ENCODE measurements at places on chromosomes 11 and 22. TPM values are rescaled to one million over a fixed set of nuclear protein-coding genes. Genes with fewer than 3 reads are reported as not detected.

GRCh38 chr11:63845303-63845702, 6.4 kb downstream of the MARK2 start:
- no peak overlapping the region for H3K27ac ChIP-seq
- H3K4me1 ChIP-seq = peaks cover 74% of the 10 kb centered on the region

DNA sequence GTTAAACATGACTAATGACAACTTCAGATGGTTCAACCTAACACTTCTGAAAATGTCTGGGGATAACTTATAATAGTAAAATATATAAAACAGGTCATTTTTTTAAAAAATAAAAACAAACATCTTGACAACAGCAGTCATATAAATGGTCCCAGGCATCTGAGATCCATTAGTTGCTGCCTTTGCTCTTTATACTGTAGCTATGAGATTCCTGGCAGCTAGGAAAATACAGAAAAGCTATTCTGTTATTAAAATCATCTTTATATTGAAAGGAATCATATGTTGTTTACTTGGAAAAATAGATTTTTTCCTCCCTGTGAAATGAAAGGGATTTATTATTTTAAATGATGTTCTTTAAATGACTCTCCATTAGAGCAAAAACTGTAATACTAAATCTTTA, 55.7 kb upstream of the DEUP1 start:
- no peak overlapping the region for H3K27ac ChIP-seq
- no peak for DNase-seq
- H3K4me1 ChIP-seq = no peaks in the 10 kb centered on the region
- no peaks in the 10 kb centered on the region for H3K36me3 ChIP-seq

GRCh38 chr11:10632483-10632882, 61.1 kb downstream of the IRAG1 start:
- peaks cover 4% of the 10 kb centered on the region for H3K4me1 ChIP-seq
- H3K4me3 ChIP-seq = no peak overlapping the region
- H3K36me3 ChIP-seq = no peaks in the 10 kb centered on the region
- H3K27me3 ChIP-seq = peaks cover 5% of the 10 kb centered on the region
- no peak overlapping the region for H3K27ac ChIP-seq
- DNase-seq = no peak

DNA sequence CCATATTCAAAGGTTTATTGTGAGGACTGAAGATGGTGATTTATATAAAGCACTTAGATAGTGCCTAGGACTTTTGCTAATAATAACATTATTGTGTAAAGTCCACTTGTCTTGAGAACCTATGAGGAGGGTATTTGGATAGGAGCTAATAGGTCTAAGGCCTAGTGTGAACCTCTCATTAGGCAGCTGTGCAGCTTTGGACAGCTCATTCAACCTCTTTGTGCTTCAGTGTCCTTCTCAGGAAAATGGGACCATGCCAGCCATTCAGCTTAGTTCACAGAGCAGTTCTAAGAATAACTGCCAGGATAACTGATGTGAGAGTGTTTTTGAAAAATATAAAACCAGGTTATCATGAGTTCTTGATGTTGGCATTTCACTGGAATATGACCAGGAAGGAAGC, 56.2 kb downstream of the NAV2 start:
- no peak overlapping the region for H3K4me3 ChIP-seq
- DNase-seq = no peak
- H3K36me3 ChIP-seq = no peaks in the 10 kb centered on the region
- no peak overlapping the region for H3K27ac ChIP-seq
- H3K4me1 ChIP-seq = peaks cover 2% of the 10 kb centered on the region
- H3K27me3 ChIP-seq = peaks cover 23% of the 10 kb centered on the region

DNA sequence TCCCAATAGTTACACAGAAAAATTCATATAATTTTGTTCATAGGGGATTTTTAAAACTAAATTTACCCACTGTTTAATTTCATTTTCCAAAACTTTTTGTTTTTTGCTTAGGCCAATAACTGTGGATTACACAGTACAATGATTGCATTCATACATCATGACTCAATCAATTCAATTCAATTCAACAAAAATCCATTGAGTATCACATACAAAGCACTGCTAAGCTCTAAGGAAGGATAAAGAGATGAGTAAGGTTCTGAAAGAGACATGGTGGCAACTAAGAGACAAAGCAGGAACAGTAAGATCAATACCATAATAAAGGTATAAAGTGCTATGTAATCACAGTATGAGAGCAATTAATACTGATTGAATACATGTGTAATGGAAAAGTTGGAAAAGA, 9.4 kb upstream of the LAYN start:
- H3K4me1 ChIP-seq = peaks cover 30% of the 10 kb centered on the region
- no peak overlapping the region for H3K4me3 ChIP-seq
- no peaks in the 10 kb centered on the region for H3K36me3 ChIP-seq
- no peak overlapping the region for H3K27ac ChIP-seq
- DNase-seq = no peak
- H3K27me3 ChIP-seq = peaks cover 16% of the 10 kb centered on the region

DNA sequence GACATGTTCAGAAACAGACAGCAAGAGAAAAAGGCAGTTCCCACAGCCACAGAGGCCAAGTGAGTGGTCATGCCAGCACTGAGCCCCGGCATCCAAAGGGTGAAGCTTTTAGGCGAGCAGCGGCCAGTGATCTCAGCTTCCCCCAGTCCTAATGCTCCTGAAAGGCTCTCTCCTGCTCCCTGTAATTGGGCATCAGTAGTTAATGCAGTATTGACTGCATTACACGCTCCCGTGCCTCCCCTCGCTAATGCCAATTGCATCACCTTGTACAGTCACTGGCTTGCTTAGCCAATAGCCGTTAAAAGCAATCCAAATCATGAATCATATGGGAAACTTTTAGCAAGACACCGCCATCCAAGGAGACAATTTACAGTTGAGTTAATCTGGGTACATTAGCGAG, 4.9 kb downstream of the LMO1 start:
- peaks cover 5% of the 10 kb centered on the region for H3K4me1 ChIP-seq
- no peaks in the 10 kb centered on the region for H3K36me3 ChIP-seq
- peaks cover 39% of the 10 kb centered on the region for H3K27me3 ChIP-seq
- DNase-seq = no peak
- no peak overlapping the region for H3K4me3 ChIP-seq
- H3K27ac ChIP-seq = no peak overlapping the region

GRCh38 chr11:108895579-108896480, 231.0 kb downstream of the DDX10 start:
- H3K4me3 ChIP-seq = no peak overlapping the region
- no peak overlapping the region for H3K27ac ChIP-seq
- H3K27me3 ChIP-seq = no peaks in the 10 kb centered on the region
- DNase-seq = no peak
- peaks cover 9% of the 10 kb centered on the region for H3K4me1 ChIP-seq
- peaks cover 14% of the 10 kb centered on the region for H3K36me3 ChIP-seq

GRCh38 chr11:8083871-8084281, 2.9 kb downstream of the TUB start:
- no peak overlapping the region for H3K4me3 ChIP-seq
- no peak overlapping the region for H3K27ac ChIP-seq
- H3K4me1 ChIP-seq = peaks cover 2% of the 10 kb centered on the region

- H3K27me3 ChIP-seq = peaks cover 2% of the 10 kb centered on the region
- DNase-seq = no peak
- no peaks in the 10 kb centered on the region for H3K36me3 ChIP-seq
- H3K4me3 ChIP-seq = no peak overlapping the region
- H3K27ac ChIP-seq = no peak overlapping the region
- H3K4me1 ChIP-seq = no peaks in the 10 kb centered on the region
Observed at GRCh38 chr11:114713756-114714155, 35.4 kb downstream of the NXPE2 start.

DNA sequence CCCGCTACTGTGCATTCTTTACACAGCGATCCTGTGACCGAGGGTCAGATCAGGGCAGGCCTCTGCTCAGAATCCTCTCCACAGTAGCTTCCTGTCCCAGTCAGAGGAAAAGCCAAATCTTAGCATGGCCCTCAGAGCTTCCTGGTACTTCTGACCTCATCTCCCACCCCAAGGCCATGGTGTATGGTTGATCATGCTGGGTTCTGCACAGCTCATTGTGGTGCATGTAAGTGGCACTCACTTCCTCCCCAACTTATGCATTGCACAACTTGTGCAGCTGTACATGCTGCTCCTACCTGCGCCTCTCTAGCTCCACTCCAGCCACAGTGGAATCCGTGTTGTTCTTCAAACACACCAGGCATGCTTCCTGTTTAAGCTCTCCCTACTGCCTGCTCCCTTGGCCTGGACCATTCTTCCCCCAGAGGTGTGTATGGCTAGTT, 20.3 kb downstream of the BMAL1 start:
- peak; percentile 43 for DNase-seq
- H3K27ac ChIP-seq = peak overlapping the region; percentile 64
- H3K27me3 ChIP-seq = no peaks in the 10 kb centered on the region
- peaks cover 64% of the 10 kb centered on the region for H3K4me1 ChIP-seq

- no peak overlapping the region for H3K4me3 ChIP-seq
- no peaks in the 10 kb centered on the region for H3K4me1 ChIP-seq
- H3K27me3 ChIP-seq = no peaks in the 10 kb centered on the region
- no peak for DNase-seq
- no peaks in the 10 kb centered on the region for H3K36me3 ChIP-seq
- no peak overlapping the region for H3K27ac ChIP-seq
Observed at GRCh38 chr11:113083571-113083970, 122.4 kb downstream of the NCAM1 start.

GRCh38 chr11:57302489-57302888, 22.3 kb downstream of the TNKS1BP1 start:
- no peaks in the 10 kb centered on the region for H3K27me3 ChIP-seq
- no peaks in the 10 kb centered on the region for H3K4me1 ChIP-seq
- H3K36me3 ChIP-seq = peaks cover 21% of the 10 kb centered on the region
- H3K4me3 ChIP-seq = no peak overlapping the region

- H3K36me3 ChIP-seq = no peaks in the 10 kb centered on the region
- peaks cover 51% of the 10 kb centered on the region for H3K4me1 ChIP-seq
- DNase-seq = no peak
- peak overlapping the region; percentile 47 for H3K27ac ChIP-seq
Observed at GRCh38 chr22:30392661-30393321, 4.0 kb upstream of the SEC14L2 start.

DNA sequence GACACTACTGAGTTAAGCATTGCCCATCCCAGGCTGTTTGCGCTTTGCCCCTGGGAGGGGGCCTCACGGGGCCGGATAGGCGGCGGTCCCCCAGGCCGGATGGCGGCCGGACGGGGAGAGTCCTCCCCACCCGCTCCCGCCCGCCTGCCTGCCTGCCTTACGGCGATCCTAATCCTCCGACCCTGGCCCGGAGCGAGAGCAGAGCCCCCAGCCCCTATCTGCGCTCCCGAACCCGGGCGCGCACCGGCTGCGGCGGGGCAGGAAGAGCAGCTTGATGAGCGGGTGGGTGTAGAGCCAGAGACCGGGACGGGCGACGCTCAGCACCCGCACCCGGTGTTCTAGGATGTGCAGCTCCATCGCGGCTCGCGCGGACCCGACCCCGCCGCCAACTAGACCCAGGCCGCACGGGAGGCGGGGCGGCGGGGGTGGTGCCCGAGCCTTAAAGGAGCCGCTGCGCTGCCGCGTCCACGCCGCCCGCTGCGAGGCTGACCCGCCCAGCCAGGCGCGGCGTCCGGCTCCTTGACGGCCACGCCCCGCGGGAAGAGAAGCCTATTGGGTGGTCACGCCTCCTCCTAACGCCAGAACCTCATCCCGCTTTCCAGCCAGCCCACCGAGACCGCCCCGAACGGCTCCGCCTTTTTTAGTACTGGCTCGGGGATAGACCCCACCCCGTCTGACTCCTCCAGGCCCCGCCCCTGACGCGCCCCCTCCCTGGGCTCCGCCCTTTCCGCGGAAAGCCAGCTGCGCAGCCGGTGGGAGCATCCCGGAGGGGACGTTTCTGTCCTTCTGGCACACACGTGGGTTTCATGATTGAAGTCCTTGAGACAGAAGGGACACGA, at the start of gene CASTOR1:
TSS of gene CASTOR1 (minus strand) at position 365 of the 839 bp plus-strand sequence. CDS start at position 357, 8 bp downstream.
- H3K4me3 ChIP-seq = peak within 1 kb of the TSS; percentile 80
- peaks cover 63% of the 10 kb centered on the region for H3K4me1 ChIP-seq
- peaks cover 25% of the 10 kb centered on the region for H3K36me3 ChIP-seq
- no peaks in the 10 kb centered on the region for H3K27me3 ChIP-seq
- H3K27ac ChIP-seq = peak within 1 kb of the TSS; percentile 86
- DNase-seq = peak; percentile 94

GRCh38 chr11:64789331-64790204, 11.2 kb upstream of the SF1 start:
- no peak for DNase-seq
- no peak overlapping the region for H3K4me3 ChIP-seq
- H3K27ac ChIP-seq = no peak overlapping the region
- no peaks in the 10 kb centered on the region for H3K27me3 ChIP-seq

GRCh38 chr11:126824035-126824607, 176.4 kb downstream of the KIRREL3 start:
- no peak overlapping the region for H3K4me3 ChIP-seq
- H3K36me3 ChIP-seq = no peaks in the 10 kb centered on the region
- DNase-seq = no peak
- H3K4me1 ChIP-seq = no peaks in the 10 kb centered on the region
- H3K27ac ChIP-seq = no peak overlapping the region

Gene PATE3
- total RNA-seq = not detected

Gene NXPE1
- not detected for total RNA-seq

Gene TPBGL
- 0.06 TPM for total RNA-seq

Gene KDM4E
- not detected for total RNA-seq

Data from activated CD4-positive, alpha-beta T cell treated with anti-CD3 and anti-CD28 coated beads, Interleukin-2, amount 10 ng/mL, durations not matched to agents 7 days and 5 days (primary cell).